Heart left ventricle (tissue), 16 donors: ENCODE measurements at places on chromosomes 13 and 19. TPM values are rescaled to one million over a fixed set of nuclear protein-coding genes. Genes with fewer than 3 reads are reported as not detected.

The MUC16 gene
- total RNA-seq = not detected

The OR7G2 gene
- not detected for total RNA-seq

The KANK3 gene
- 18.8 TPM for total RNA-seq

The CCL25 gene
- not detected for total RNA-seq
